ENCODE measurements at places on chromosomes 13 and 19. TPM values are rescaled to one million over a fixed set of nuclear protein-coding genes. Genes with fewer than 3 reads are reported as not detected.

- no peak for DNase-seq
Observed at GRCh38 chr19:7187605-7188339, 106.4 kb downstream of the INSR start.

Gene ITPKC
- 15.2 TPM for polyA plus RNA-seq

Gene SIAH3
- 0.96 TPM for polyA plus RNA-seq

Gene MCF2L
- polyA plus RNA-seq, result 43.2 TPM

Gene LRG1
- 0.68 TPM for polyA plus RNA-seq

Gene PSG7
- polyA plus RNA-seq, result not detected

DNA sequence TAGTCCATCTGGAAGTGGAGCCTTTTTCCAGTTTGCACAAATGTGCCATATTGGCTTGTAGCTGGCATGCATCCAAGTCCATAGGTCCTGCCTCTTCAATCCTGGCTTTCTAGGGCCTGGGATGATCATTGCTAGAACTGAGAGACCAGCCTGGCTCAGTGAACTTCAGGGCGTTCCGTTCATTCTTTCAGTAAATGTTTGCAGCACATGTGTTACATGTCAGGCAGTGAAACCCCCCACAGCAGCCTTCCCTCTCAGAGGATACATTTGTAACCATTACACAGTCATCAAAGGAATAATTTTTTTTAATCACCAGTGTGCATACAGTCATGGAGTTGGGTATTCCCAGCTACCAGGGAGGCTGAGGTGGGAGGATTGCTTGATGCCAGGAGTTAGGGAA lies 9.7 kb downstream of the FUT2 start:
- DNase-seq, result no peak

GRCh38 chr13:42219876-42220275 lies 52.1 kb upstream of the AKAP11 start:
- DNase-seq, result no peak

Gene CEACAM6
- not detected for polyA plus RNA-seq

DNA sequence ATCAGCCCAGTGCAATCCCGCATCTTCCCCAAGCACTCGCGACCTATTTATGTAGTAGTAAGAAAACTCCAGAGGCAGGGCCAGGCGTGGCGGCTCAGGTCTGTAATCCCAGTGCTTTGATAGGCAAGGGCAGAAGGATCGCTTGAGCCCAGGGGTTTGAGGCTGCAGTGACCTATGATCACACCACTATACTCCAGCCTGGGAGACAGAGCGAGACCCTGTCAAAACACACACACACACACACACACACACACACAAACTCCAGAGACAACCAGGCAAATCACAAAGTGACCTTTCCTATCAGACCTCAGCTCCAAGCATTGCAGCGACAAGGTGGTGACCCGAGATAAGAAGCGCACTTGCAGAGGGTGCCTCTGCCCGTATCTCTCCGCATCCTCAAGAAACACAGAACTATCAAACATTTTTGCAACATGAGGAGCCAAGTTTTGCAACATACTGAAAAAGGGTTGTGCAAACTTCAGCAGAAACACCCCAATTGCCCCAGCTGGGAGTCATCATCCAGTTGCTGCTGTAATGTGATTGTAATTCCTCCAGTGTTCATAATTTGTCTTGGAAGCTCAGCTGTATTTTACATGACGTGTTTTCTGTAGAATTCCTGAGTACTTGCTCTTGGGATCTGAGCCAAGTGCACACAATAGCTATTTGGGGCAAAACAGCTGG lies 8.7 kb upstream of the KLF2 start:
- DNase-seq, result peak; percentile 77

DNA sequence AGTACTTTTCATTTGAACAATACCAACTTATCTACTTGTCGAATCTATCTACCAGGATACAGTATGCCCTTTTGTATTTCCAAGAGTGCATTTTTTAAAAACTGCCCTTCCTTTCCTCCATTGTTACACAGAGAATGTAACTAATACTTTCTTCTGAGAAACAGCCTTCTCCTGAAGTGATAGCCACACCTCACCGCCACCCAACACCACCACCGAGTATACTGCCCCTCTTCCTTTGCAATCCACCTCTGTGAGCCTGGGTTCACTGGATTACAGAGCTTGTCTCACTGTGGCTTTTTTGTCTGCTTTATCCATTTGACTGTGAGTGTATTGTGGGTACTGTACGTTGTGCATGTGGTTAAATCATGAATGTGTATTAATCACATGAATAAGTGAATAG lies 305.4 kb downstream of the KLF12 start:
- no peak for DNase-seq

Gene HRC
- polyA plus RNA-seq, result 37.2 TPM

DNA sequence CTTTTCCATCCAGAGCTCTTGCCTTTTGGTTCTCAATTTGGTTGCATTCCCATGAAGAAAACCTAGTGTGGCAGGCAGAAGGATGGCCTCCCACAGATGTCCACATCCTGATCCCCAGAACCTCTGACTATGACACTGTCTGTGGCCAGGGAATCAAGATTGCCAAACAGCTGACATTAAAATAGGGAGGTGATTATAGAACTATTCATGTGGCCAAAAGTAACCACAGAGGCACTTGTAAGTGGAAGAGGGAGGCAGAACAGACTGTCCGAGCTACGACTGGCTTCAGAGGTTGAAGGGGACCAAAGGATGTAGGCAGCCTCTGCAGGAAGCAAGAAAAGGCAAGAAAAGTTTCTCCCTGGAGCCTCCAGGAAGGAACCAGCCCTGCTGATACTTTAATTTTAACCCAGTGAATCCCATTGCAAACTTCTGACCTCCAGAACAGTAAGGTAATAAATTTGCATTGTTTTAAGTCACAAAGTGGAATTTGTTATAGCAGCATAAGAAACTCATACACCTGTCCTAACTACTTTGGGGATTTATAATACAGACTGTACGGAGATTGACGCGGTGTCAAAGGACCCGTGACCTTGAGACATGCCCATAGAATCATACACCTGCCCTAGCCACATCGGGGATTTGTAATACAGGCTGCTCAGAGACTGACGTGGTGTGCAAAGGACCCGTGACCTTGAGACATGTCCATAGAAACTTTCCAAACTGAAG lies 106.5 kb downstream of the ATP11A start:
- DNase-seq, result no peak

- DNase-seq, result no peak
Observed at GRCh38 chr13:76638882-76639281, 247.3 kb downstream of the KCTD12 start.

DNA sequence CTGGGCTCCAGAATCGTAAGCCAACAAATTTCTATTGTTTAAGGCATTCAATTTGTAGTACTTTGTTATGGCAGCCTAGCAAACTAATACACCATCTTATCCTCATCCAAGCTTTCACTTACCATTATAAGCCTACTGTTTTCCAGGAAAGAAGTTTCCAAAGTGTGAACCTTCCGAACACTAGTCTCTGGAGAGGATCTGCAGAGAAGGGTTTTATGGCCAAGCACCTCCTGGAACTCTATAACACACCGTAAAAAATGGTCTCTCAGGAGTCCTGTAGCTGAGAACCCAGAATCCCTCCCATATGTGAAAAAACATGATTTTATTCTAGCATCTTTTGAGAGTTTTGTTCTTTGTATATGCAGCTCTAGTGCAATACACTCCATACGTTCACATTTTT lies 142.1 kb downstream of the POSTN start:
- no peak for DNase-seq

GRCh38 chr13:24680258-24680920 lies at the start of gene ATP12A:
Gene ATP12A (plus strand): TSS chr13:24680408. CDS start chr13:24680744, 336 bp downstream.
- DNase-seq, result no peak

DNA sequence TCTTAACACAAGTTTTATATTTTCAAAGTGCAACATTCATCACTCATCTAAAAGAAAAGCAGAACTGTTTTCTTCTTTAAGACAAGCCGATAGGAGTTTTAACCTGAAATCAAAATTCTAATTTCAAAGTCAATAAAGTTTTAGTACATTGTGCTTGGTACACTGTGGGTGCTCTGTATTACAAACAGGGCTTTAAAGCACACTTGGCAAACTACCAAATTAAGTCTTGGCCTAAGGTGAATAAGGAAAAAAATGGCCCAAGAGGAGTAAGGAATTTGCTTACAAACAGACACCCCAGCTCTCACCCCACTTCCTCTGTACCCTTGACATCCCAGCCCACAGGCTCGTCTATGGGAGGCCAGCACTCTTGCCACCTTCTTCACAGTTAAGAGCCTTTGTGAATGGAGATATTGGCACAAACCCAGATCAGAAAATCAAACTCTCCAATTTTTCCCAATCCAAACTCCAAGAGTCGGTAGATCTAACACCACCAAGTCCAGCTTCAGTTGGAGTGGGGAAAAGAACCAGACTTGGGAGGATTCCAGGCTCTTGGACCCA lies 66.0 kb downstream of the ABCC4 start:
- no peak for DNase-seq

DNA sequence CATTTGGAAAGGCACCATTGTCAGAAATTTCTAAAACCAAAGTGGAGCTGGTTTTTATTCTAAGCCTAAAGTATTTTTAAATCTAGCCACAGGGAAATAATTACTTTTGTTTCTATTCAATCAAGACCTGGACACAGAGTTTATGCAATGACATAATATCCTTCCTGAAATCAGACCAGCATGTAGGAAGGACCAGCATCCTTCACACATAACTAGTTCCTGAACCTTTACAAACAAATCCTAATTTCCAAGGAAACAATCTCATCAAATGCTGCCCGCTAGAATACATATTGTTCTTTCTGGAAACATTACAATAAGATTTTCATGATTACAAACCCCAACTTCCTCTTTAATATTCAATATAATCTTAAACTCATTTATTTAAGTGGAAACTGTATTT lies 1.5 kb downstream of the STARD13 start:
- DNase-seq, result no peak

DNA sequence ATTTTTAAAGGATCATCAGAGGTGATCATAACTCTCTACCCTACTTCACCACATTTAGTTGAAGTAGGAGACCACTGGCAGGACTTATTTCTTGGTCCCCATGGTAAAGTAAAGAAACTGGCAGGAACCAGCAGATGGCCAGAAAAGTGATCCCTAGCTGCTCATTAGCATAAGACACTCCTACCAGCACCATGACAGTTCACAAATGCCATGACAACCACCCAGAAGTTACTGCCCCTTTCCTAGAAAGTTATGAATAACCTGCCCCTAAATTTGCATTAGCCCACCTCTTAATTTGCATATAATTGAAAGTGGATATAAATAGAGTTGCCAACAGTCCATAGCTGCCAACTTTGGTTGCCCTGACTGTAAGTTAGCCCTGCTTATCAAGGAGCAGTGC lies 18.4 kb upstream of the RUBCNL start:
- no peak for DNase-seq

Gene ZNF763
- polyA plus RNA-seq, result 7.7 TPM

- no peak for DNase-seq
Observed at GRCh38 chr19:32358321-32358720, 12.9 kb downstream of the ZNF507 start.

DNA sequence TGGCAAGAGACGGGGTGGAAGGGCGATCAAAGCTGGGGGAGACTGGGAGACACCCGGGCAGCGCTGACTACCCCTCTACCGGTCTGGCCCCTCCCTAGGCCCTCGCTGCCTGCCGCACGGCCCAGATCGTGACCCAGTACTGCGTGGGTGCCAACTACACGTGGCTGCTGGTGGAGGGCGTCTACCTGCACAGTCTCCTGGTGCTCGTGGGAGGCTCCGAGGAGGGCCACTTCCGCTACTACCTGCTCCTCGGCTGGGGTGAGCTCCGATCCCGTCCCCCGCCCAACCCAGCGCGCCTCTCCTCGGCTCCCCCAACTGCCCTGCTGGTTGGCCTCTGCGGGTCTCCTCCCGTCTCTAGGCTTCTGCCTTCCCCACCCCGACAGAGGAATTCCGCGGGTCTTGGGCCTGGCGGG lies 8.8 kb downstream of the GIPR start:
- no peak for DNase-seq

Gene SHD
- polyA plus RNA-seq, result 2.4 TPM

DNA sequence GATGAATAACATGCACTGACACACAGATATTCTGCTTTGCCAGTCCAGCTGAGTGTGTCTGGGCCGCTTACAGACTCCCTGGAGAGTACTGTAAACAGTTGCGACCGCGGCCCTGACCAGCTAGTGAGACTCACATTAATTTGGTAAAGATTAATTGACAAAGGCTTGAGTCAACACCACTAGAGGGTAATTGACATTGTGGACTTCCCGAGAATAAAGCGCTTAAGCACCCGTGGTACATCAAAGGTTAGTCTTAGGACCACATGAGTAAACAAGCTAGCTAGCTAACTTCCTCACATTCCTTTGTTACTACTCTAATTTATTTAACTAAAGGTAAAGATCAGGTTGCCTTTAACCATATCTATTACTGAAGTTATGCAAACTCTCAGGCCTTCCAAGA lies 624.4 kb upstream of the ARGLU1 start:
- no peak for DNase-seq

GRCh38 chr13:77378662-77379061 lies 51.8 kb upstream of the MYCBP2 start:
- DNase-seq, result no peak

Gene ZNF776
- polyA plus RNA-seq, result 32.6 TPM

Gene DHRS12
- 20.4 TPM for polyA plus RNA-seq

DNA sequence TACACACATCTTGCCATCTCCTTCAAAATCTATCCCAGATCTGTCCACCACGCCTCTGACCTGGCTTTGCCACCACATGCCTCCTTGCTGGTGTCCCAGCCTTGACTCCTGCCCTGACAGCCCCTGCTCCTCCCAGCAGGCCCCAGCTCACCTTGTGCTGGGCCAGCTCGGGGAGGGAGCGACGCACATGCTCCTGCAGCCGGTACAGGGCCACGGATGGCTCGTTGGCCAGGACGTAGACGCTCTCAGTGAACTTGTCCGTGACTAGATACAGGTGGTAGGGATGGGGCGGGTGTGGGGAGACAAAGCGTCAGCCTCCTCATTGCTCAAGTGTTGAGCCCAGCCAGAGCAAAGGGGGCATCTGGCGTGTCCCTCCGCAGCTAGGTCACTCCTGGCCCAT lies 5.2 kb downstream of the BORCS8 start:
- no peak for DNase-seq

DNA sequence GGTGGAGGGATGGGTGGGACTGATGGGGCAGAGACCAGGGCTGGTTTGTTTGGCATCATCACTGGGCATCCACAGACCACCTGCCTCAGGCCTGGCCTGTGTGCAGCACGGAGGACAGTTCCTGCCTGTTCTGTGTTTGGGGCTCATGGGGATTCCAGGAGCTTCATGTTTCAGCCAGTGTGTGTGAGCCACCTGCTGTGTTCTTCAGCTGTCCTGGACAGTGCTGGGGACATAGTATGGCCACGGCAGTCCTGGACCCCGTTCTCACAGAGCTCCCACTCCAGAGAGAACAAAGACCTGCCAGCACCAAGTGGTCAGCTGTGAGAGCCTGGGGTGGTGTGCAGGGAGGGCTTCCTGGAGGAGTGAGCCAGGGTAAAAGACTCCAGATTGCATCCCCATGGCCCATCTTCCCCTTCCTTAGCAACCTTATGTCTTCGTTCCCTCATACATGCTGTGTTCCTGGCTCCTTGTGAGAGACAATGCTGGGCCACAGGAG lies 2.0 kb upstream of the CCDC97 start:
- no peak for DNase-seq

All from left renal cortex interstitium (tissue), 4 donors.